CD4-positive, alpha-beta T cell treated with Interleukin-4 for 1 hour (primary cell): ENCODE measurements at places on chromosomes 4 and X.
A peak's percentile ranks its signal among the peaks of the same experiment; 100 is the strongest.

DNA sequence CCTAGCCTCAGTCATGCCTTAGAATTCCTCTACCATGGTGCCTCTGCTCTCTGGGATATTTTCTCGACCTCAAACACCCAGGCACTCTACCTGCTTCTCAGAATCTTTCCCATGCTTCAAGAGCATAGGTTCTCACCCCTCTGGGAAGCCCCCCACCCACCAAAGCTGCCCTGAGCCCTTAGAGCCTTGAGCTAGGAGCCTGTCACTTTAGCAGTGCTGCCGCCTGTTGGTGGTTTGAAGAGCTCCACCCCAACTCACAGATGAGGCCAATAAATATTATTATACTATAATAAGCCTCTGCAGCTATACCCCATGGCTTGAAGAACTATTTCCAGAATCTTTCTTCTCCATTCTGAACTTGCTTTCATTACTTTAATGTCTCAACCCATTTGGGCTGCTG is 109.7 kb downstream of the RTL5 start:
- no peak for DNase-seq

GRCh38 chrX:71439896-71440295 is 73.7 kb downstream of the TAF1 start:
- DNase-seq, result no peak

DNA sequence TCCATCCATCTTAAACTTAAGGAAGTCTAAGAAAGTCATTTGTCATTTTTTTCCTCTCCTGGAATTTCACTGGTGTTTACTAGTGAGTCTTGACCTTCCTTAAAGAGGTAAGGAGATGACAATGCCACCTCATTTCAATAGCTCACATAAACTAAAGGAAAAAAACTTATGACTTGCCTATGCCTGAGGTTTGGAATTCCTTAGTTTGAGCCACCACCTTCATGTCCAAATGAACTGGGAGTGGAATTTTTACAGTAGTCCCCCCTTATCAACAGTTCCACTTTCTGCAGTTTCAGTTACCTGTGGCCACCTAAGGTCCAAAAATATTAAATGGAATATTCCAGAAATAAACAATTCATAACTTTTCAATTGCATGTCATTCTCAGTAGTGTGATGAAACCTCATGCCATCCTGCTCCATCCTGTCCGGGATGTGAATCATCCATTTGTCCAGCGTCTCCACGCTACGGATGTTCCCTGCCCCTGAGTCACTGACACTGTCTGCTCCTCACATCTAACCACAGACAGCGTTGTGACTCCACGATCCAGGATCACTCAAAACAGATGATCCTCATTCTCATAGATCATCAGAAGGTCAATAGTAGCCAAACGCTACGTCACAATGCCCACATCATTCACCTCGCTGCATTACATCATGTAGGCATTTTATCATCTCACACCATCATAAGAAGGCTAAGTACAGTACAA is 177.4 kb downstream of the SH3KBP1 start:
- DNase-seq, result no peak

DNA sequence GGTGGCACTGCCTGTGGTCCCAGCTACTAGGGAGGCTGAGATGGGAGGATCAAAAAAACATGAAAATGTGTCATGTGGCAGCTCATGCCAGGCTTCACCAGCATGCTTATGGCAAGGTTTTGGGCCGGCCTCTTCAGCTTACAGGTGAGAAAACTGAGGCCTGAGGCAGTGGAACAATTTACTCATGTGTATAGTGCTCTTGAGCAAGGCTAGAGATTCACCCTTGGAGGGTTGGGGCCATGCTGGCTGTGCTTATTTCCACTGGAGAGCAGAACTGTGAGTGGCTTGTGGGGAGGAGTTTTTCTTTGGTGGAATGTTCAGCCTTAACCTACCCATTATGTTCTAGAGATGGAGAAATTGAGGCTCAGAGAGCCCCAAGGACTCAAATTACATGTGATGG is 31.8 kb downstream of the NSD2 start:
- DNase-seq, result no peak

- DNase-seq, result peak; percentile 49
Measured at GRCh38 chr4:68349279-68349648, 626 bp downstream of the YTHDC1 start.

- no peak for DNase-seq
Measured at GRCh38 chr4:121958777-121959176, 6.9 kb upstream of the TRPC3 start.

DNA sequence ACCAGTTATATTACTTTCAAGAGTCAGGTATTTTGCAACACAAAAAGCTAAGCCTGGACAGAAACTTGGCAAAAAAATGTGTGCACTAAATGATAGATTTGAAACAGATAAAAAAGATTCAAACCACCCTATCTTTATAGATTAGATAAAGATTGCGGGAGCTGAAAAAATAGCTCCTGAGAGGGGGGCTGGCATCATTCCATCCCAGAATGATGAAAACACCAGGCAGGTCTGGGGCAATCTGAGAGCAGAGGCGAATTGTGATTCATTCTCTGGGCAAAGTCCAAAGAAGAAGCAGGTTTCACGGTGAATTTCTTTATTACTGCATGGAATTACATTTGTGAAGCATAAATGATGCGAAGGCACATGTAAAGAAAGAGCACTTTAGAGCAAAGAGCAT is 168.5 kb upstream of the DMD start:
- DNase-seq, result no peak

DNA sequence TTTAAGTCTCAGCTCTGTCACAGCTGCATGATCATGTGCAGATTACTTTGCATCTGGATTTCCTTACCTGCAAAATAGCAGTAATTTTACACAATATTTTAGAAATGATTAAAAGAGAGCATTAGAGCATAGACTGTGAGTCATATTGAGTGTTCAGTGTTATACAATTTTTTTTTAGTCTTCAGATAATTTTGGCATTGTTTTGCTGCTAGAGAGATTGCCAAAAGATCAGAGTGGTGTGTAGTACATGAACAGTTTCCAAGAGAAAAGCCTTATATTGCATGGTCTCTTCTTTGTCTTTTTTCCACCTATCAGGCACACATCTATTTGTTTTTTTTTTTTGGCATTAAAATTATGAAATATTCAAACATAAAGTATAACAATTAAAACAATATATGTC is 209.6 kb upstream of the TLL1 start:
- no peak for DNase-seq

DNA sequence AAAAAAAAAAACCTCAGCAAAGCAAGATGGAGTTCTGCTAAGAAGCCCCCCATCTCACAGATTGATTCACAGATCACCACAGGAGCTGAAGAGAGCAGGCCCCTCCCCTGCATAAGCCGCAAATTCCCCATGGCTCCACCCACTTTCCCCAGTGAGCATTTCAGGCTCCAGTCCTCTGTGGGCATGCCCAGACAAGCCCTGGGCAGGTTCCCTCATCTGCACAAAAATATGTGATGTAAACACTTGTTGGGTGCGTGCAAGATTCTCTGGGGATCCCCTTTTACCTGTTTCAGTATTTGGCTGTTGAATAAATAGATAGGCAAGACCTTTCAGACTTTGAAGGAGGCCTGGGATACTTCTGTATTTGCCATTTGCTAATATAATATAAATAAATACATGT is 514.3 kb downstream of the PCDH7 start:
- no peak for DNase-seq

DNA sequence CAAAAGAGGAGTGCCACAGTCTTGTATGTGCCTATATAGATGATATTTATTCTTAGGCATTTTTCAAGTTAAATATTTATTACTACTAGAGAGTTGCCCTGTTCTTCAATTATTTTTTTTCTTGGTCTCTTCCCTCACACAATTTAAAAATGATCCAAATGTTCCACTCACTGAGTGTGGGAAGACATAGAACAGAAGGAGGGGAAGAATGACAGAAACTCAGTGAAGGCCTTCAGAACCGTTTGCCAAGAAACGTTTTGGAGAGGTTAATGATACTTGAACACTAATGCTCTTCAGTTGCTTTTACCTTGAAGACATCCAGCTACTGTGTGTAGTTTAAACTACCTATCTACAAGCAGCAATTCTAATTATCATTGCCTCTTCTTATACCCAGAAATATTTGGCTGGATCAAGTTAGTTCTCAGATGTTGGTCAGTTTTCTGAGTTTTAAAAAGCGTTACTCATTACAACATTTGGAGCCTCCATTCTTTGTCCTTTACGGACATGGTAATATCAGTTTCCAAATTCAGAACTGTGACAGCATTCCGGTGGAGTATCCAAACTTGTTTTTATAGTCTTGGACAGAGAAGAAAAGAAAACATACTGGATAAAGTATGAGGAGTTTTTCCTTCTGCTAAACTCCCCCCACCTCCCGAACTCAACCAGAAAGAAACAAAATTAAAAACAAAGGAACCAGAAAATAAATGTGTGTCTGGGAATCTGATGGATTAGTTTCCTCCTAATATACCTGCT is 389.7 kb downstream of the SPRY1 start:
- no peak for DNase-seq

DNA sequence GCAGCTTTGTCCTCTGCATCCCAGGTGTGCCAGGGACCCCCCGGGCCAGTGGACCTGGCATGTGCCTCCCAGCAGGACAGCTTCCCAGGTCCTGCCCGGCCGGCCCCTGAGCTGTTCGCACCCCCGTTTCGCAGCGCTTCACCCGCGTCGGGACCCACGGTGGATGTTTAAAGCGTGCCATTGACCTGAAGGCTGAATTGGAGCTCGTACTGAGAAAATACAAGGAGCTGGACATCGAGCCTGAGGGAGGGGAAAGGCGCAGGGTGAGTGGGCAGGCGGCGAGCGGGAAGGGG is 7.9 kb downstream of the UVSSA start:
- DNase-seq, result no peak
